Activated CD4-positive, alpha-beta T cell treated with anti-CD3 and anti-CD28 coated beads, Interleukin-2, amount 10 ng/mL, durations not matched to agents 7 days and 5 days (primary cell): ENCODE measurements at places on chromosomes 11 and 22. TPM values are rescaled to one million over a fixed set of nuclear protein-coding genes. Genes with fewer than 3 reads are reported as not detected.

KCNJ5 gene
- total RNA-seq, result not detected

APOBEC3G gene
- 96.4 TPM for total RNA-seq

HEPHL1 gene
- total RNA-seq, result not detected

MS4A12 gene
- not detected for total RNA-seq

MUC5B gene
- total RNA-seq, result not detected

SMTNL1 gene
- not detected for total RNA-seq

GTSE1 gene
- 96.4 TPM for total RNA-seq

CHRM1 gene
- not detected for total RNA-seq

BIK gene
- 1.4 TPM for total RNA-seq

SCT gene
- not detected for total RNA-seq

GRM5 gene
- total RNA-seq, result not detected

DNA sequence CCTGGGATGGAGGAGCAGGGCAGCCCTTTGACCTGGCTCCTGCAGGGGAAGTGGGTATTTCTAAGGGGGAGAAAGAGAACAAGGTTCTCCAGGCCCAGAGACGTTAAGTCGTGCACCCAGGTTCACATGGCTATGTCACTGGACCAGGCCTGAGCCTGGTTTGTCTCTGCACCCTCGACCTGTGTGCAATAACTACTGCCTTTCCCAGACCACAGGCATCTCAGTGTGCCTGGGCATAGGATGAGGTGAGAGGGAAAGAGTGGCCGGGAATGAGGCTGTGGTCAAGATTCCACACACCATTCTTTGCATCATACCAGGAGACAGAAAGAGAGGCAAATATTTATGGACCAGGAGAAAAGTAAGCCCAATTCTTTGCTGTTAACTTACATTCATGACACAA, 66.8 kb downstream of the PRR5L start:
- no peaks in the 10 kb centered on the region for H3K36me3 ChIP-seq
- peaks cover 52% of the 10 kb centered on the region for H3K27me3 ChIP-seq
- no peak overlapping the region for H3K27ac ChIP-seq
- H3K4me1 ChIP-seq, result peaks cover 50% of the 10 kb centered on the region
- DNase-seq, result no peak

- H3K4me1 ChIP-seq, result no peaks in the 10 kb centered on the region
- no peaks in the 10 kb centered on the region for H3K27me3 ChIP-seq
- H3K4me3 ChIP-seq, result no peak overlapping the region
- peaks cover 9% of the 10 kb centered on the region for H3K36me3 ChIP-seq
Measured at GRCh38 chr22:42632096-42632495, 8.3 kb downstream of the ATP5MGL start.

DNA sequence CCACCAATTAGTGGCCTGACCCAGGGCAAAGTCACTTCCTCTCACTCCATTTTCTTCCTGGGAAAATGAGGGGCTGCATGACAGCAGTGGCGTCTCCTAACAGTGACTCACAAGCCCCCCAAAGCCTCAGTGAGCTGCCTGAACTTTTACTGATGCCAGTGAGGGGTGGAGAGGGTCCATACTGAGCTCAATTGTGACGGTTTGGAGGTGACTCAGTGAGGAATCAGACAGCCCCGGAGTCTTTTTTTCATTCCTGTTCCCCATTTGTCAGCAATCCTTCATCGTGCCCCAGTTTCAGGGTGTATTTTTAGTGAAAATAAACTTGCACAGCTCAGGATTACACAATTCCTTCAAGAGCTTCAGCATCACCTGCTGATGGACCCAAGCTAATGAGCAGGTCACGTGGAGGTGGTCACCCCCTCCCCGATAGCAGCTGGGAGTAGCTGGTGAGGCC, 30.1 kb upstream of the RASD2 start:
- H3K4me1 ChIP-seq, result no peaks in the 10 kb centered on the region
- no peak overlapping the region for H3K4me3 ChIP-seq
- no peak for DNase-seq
- H3K27ac ChIP-seq, result no peak overlapping the region

GRCh38 chr11:134196756-134197155, 27.0 kb downstream of the NCAPD3 start:
- H3K27ac ChIP-seq, result peak overlapping the region; percentile 73
- DNase-seq, result peak; percentile 9
- no peaks in the 10 kb centered on the region for H3K27me3 ChIP-seq
- no peak overlapping the region for H3K4me3 ChIP-seq
- H3K4me1 ChIP-seq, result peaks cover 7% of the 10 kb centered on the region

DNA sequence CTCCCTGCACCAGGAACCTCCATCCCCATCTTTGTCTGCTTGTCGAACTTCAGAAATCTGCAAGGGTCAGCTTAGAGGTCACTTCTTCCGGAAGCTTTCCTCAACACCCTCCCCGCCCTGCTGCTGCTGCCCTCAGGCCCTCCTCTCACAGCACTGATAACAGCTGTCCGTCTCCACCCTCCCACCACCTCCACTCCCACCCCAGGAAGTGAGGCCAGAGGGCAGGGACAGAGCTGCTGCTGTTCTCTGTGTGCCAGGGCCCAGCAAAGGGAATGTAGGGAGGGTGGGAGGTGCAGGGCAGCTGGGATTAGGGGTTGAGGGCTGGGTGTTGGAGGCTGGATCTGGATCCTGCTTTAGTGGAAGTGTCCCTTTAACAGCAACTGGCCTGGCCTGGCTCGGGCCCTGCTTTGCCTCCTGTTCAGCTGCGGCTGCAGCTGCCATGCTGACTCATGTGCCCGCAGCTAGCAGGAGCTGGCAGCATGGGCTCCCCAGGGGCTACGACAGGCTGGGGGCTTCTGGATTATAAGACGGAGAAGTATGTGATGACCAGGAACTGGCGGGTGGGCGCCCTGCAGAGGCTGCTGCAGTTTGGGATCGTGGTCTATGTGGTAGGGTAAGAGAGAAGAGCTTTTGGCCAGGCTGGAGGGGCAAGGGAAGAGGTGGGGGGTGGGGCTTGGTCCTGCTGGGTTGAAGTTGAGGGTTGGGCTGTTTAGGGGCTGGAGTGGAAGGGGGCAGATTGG, at the start of gene P2RX6:
TSS of gene P2RX6 (plus strand) at position 440 of the 740 bp plus-strand sequence. CDS start at position 450, 10 bp downstream.
- H3K4me1 ChIP-seq, result peaks cover 16% of the 10 kb centered on the region
- H3K4me3 ChIP-seq, result peak within 1 kb of the TSS; percentile 61
- H3K36me3 ChIP-seq, result no peaks in the 10 kb centered on the region
- H3K27me3 ChIP-seq, result peaks cover 4% of the 10 kb centered on the region
- DNase-seq, result no peak

DNA sequence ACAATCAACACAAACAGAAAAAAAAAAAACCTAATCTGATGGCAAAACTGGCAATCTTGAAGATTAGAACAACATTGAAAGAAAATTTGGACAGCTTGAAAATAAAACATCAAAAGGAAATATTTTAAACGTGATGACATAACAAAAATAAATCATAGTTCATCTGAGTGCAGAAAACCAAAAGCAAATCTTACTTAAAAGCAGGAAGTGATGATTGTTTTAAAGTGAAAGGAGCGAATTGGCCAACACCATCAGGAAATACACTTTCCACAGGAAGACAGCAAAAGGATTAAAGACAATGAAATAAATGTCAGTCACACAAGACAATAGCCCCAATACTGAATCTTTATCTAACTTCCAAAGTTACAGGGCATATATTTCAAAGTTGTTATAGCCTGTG, 696.5 kb upstream of the CHORDC1 start:
- H3K27me3 ChIP-seq, result no peaks in the 10 kb centered on the region
- H3K36me3 ChIP-seq, result no peaks in the 10 kb centered on the region
- DNase-seq, result no peak
- H3K4me3 ChIP-seq, result no peak overlapping the region
- no peak overlapping the region for H3K27ac ChIP-seq
- H3K4me1 ChIP-seq, result no peaks in the 10 kb centered on the region

DNA sequence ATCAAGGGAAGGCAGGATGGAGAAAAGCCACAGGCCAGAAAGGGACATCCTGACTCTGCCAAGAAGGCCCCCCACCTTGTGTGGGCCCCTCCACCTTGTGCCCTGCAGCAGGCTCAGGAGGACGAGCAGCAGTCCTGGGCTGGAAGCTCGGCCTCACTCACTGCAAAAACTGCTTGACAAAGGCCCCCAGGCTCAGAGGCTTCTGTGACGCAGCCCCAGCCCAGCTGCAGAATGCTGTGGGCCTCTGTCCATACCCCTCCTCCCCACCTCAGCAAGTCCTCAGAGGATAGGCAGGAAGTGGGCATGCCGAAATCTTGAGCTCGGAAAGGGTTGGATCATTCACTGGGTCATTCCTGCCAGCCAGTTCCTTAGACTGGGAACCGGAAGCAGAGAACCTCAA, 61.9 kb downstream of the NRXN2 start:
- H3K27me3 ChIP-seq, result peaks cover 2% of the 10 kb centered on the region
- H3K27ac ChIP-seq, result no peak overlapping the region
- no peak overlapping the region for H3K4me3 ChIP-seq
- H3K4me1 ChIP-seq, result peaks cover 7% of the 10 kb centered on the region
- no peak for DNase-seq
- H3K36me3 ChIP-seq, result no peaks in the 10 kb centered on the region

DNA sequence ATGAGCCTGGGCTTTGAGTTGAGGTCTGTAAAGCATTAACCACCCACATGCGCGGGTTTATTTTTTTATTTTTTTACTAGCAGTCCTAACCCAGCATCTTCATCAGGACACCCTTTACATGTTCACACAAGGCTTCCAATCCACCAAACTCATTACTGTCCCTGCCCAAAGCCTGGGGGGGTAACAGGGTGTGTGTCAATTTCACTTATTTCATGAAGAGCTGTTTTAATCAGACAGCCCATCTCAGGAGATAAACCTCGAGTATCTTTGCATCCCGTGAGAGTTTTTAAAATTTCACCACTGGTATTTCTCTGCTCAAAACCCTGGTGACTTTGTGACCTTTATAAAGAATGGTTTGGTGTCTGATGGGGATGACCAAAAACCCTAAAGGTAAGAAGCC, 45.6 kb downstream of the ANO1 start:
- no peaks in the 10 kb centered on the region for H3K27me3 ChIP-seq
- DNase-seq, result no peak
- no peak overlapping the region for H3K27ac ChIP-seq
- no peak overlapping the region for H3K4me3 ChIP-seq

- DNase-seq, result no peak
- H3K27me3 ChIP-seq, result no peaks in the 10 kb centered on the region
- no peaks in the 10 kb centered on the region for H3K36me3 ChIP-seq
- no peak overlapping the region for H3K4me3 ChIP-seq
Measured at GRCh38 chr11:76392870-76393269, 11.7 kb downstream of the GVQW3 start.

- DNase-seq, result no peak
- H3K4me3 ChIP-seq, result no peak overlapping the region
- H3K27me3 ChIP-seq, result peaks cover 41% of the 10 kb centered on the region
- H3K36me3 ChIP-seq, result no peaks in the 10 kb centered on the region
Measured at GRCh38 chr11:105610871-105611571, 1.1 kb downstream of the GRIA4 start.

GRCh38 chr11:46840116-46840515, 6.0 kb downstream of the CKAP5 start:
- no peak for DNase-seq
- H3K27ac ChIP-seq, result no peak overlapping the region
- peaks cover 18% of the 10 kb centered on the region for H3K36me3 ChIP-seq

GRCh38 chr11:2762031-2762380, 62.2 kb upstream of the KCNQ1OT1 start:
- no peak overlapping the region for H3K4me3 ChIP-seq
- H3K27me3 ChIP-seq, result no peaks in the 10 kb centered on the region
- peak; percentile 2 for DNase-seq

- H3K36me3 ChIP-seq, result peaks cover 82% of the 10 kb centered on the region
- H3K4me1 ChIP-seq, result peaks cover 78% of the 10 kb centered on the region
- H3K27ac ChIP-seq, result peak overlapping the region; percentile 97
- H3K4me3 ChIP-seq, result peak overlapping the region; percentile 85
Measured at GRCh38 chr11:117986981-117987574, 884 bp downstream of the IL10RA start.

- no peak overlapping the region for H3K27ac ChIP-seq
- H3K27me3 ChIP-seq, result peaks cover 19% of the 10 kb centered on the region
- H3K4me3 ChIP-seq, result no peak overlapping the region
- no peak for DNase-seq
- peaks cover 32% of the 10 kb centered on the region for H3K4me1 ChIP-seq
- peaks cover 20% of the 10 kb centered on the region for H3K36me3 ChIP-seq
Measured at GRCh38 chr11:48193876-48194275, 22.7 kb upstream of the OR4B1 start.

- H3K36me3 ChIP-seq, result no peaks in the 10 kb centered on the region
- no peak overlapping the region for H3K27ac ChIP-seq
- no peaks in the 10 kb centered on the region for H3K4me1 ChIP-seq
- no peaks in the 10 kb centered on the region for H3K27me3 ChIP-seq
- H3K4me3 ChIP-seq, result no peak overlapping the region
Measured at GRCh38 chr11:121356357-121356756, 63.8 kb downstream of the SC5D start.

- no peak for DNase-seq
- H3K4me1 ChIP-seq, result peaks cover 19% of the 10 kb centered on the region
- no peak overlapping the region for H3K4me3 ChIP-seq
- no peak overlapping the region for H3K27ac ChIP-seq
- H3K27me3 ChIP-seq, result peaks cover 30% of the 10 kb centered on the region
Measured at GRCh38 chr11:59206635-59207034, 6.1 kb downstream of the MPEG1 start.

GRCh38 chr11:32829157-32829679, 509 bp upstream of the PRRG4 start:
- peaks cover 8% of the 10 kb centered on the region for H3K4me1 ChIP-seq
- H3K36me3 ChIP-seq, result no peaks in the 10 kb centered on the region
- H3K27me3 ChIP-seq, result peaks cover 34% of the 10 kb centered on the region
- peak overlapping the region; percentile 82 for H3K4me3 ChIP-seq
- no peak for DNase-seq

DNA sequence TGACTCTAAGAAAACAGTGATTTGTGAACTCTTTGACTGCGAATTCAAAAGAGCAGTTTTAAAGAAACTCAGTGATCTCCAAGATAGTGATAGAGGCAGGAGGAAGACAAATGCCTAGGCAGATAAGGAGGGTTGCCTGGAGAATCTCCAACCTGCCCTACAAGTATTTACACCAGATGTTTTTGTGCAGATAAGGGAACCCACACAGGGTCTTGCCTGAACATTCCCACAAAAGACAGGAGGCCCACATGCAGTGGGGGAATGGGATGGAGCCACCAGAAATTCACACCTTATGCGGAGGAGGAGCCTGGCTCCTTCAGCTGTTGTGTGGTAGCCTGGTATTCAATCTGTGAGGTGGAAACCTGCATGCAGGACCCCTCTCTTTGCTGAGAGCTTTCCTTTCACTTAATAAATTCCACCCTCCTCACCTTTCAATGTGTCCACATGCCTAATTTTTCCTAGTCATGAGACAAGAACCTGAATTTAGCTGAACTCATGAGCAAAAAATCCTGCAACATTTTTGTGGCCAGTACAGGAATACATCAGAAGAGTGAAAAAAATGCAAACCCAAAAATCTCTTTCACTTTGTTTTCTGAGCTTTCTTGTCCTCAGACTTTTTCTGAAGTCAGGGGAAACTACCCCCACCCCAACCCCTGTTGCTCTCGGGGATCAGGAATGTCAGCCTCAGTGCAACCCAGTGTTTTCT, 8.1 kb upstream of the GLYAT start:
- H3K27ac ChIP-seq, result no peak overlapping the region
- H3K36me3 ChIP-seq, result no peaks in the 10 kb centered on the region
- H3K4me1 ChIP-seq, result peaks cover 8% of the 10 kb centered on the region
- no peak for DNase-seq
- peaks cover 2% of the 10 kb centered on the region for H3K27me3 ChIP-seq
- H3K4me3 ChIP-seq, result no peak overlapping the region
